ENCODE measurements at places on chromosomes 4 and X.

DNA sequence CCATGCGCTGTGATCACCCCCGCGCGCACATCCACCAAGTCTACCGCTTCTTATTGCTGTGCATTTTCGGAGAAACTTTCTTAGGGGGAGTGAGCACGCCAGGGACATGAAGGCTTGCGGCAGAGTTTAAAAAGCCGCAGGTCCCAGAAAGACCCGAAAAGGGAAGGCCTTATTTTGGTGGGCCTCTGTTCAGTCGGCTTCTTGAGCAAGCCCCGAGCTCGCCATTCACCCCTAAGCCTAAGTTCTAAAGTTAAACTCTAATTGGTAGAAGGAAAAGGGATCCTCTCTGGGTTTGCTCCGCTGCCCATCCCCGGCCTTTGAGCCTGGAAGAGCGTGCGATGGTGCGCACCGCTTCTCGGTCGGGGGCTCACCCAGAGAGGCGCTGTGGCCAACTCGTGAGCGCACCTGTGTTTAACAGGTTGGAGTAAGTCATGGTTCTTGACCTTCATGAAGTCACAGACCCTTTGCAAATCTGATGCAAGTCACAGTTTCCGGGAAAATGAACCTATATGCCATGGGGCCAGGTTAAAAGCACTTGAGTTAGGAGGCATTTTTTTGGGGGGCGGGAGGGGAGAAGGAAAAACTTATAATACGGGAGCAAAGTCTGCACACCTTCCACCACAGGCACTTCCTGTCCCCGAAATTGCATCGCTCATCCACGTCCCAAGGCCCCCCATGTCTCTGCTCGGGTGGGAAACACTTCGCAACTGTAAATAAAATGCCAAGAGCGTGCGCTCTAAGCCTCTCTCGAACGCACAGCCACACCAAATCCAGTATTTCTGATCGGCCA lies 1.9 kb downstream of the PHOX2B start:
- no peak for DNase-seq

DNA sequence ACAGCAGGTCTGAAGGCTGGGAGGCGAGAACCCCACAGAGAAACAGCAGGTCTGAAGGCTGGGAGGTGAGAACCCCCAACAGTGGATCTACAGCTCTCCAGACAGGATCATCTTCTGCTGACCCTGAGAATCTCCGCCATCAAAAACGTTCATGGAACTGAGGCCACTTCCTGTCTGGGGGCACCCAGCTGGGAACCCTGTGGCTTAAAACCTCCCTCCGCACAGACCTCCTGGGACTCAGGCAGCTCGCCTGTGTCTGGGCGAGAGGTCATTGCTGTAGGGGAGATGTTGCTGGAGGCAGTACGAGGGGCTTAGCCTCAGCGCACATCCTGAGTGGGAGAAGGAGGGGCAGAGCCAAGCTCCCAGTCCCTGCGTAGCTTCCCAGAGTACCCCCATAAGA lies 15.1 kb upstream of the CLDN24 start:
- no peak for DNase-seq

GRCh38 chr4:150906987-150907633 lies 108.0 kb downstream of the LRBA start:
- no peak for DNase-seq

- peak; percentile 5 for DNase-seq
These were observed 1.5 kb upstream of the NR3C2 start for GRCh38 chr4:148443512-148444295.

GRCh38 chr4:189176002-189176401 lies 764.7 kb upstream of the FRG1 start:
- DNase-seq, result no peak

GRCh38 chr4:91829531-91829930 lies 474.2 kb upstream of the GRID2 start:
- DNase-seq, result no peak

DNA sequence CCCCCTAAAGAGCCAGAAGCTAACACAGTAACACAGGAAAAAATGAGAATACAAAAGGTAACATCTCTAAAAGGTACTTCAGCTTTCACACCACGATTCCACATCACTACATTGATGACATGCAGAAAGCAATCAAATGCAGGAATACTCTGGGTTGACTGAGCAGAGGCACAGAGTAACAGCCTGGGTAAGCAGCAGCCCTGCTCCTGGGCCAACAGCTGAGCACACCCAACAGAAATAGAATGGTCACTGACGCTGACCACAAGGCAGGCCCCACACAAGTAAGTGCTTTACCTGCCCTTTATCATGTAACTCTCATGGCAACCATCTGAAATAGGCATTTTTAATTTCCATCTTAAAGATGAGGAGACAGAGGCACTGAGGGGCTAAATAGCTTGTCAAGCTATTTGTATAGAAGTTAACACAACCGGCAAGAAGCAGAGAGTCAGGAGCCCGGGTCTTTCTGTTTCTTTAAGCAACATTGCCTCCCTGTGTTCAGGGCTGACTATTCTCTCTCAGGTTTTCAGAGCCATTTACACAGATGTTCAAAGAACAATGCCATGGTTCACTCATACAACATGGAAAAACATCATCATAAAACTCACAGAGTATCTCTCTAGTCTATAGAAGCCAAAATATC lies 168.9 kb downstream of the ZNF674 start:
- DNase-seq, result no peak

- no peak for DNase-seq
These were observed 33.2 kb upstream of the SLC9A7 start for GRCh38 chrX:46791927-46792809.

GRCh38 chrX:18174971-18175370 lies 45.7 kb downstream of the BEND2 start:
- no peak for DNase-seq

GRCh38 chr4:166895771-166896170 lies 338.5 kb downstream of the SPOCK3 start:
- no peak for DNase-seq

Measured in stimulated activated CD4-positive, alpha-beta T cell treated with anti-CD3 and anti-CD28 coated beads, Interleukin-1b, Interleukin-23, amount 100 ng/mL, for 1 hour (primary cell).